ENCODE measurements at places on chromosomes 3 and 15.

- DNase-seq = peak; percentile 40
These were observed 107.7 kb downstream of the THRB start for GRCh38 chr3:24387000-24387399.

DNA sequence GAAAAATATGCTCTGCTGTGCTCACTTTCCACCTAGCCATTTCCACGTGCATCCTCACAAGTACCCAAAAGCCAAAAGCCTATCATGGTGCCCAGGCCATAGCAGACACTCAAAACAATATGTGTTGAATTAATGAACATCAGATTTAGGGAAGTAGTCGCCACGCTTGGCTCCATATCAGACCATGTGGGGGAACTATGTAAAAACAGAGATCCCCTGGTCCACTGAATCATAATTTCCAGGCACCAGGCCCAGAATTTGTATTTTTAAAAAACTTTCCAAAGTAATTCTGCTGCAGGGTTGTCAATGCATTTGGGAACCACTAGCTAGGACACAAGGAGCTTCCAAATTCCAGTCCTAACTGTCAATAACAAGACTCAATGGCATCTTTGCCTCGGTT, 77.3 kb downstream of the CNTN3 start:
- DNase-seq = peak; percentile 85

GRCh38 chr15:44550256-44550655, 13.3 kb downstream of the EIF3J start:
- DNase-seq = peak; percentile 45

- no peak for DNase-seq
These were observed 8.2 kb downstream of the RAF1 start for GRCh38 chr3:12655701-12656100.

DNA sequence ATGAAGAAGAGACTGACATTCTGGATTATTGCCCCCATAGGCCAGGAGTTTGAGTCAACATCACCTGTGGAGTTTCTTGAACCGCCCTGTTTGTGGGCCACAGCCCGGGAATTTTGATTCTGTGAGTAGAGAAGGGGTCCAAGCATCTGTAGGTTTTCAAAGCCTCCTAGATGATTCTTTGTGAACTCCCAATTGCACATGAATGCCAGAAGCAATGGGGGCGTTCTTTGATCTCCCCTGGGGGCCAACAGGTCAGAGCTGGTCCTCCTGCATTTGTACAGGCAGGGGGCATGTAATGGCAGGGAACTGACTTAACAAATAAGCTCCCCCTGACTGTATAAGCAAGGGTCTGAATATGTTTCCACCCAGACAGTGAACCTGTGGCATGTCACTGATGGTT, 260.3 kb downstream of the SLCO3A1 start:
- DNase-seq = no peak

GRCh38 chr15:20657084-20657483, 115.5 kb upstream of the GOLGA6L6 start:
- DNase-seq = no peak
